Right renal pelvis (tissue), 4 donors: ENCODE measurements at places on chromosomes 2 and 18.

DNA sequence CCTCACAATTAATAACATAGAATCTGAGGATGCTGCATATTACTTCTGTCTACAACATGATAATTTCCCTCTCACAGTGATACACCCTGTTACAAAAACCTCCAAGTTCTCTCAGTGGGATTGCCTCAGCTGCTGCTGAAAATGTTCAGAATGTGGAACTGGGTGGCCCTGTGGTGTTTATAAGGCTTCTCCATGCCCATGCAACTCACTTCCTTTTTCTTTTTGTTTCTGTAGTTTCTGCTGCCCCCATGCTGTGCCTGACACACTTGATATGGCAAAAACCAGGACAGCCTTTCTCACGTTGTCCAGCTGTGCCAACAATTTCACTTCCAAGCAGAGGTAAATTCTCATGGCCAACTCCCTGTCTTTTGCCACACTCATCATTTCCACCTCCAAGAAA, 206.2 kb downstream of the RPIA start:
- no peak for DNase-seq

GRCh38 chr2:205177546-205177945, 504.8 kb upstream of the NRP2 start:
- DNase-seq, result no peak

GRCh38 chr2:224042191-224042696, 3.2 kb upstream of the SERPINE2 start:
- no peak for DNase-seq

DNA sequence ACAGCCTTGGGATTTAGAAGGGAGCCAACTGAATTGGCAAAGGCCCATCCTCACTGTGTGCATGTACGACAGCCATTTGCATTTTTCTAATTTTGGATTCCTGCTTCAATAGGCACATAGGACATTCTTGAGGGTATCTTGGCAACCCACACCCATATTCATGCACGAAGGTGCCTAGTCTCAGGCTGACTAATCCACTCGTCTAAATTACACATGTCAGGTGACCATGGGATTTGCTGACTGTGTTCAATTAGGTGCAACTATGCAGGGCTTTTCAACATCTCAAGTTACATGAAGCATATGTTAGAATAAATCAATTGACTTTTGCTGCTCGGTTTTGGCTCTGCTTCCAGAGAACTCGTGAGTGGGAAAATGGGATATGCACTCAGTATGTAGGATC, 249.7 kb downstream of the SP3 start:
- DNase-seq, result no peak

GRCh38 chr18:46899274-46899948, 17.9 kb downstream of the PIAS2 start:
- no peak for DNase-seq

DNA sequence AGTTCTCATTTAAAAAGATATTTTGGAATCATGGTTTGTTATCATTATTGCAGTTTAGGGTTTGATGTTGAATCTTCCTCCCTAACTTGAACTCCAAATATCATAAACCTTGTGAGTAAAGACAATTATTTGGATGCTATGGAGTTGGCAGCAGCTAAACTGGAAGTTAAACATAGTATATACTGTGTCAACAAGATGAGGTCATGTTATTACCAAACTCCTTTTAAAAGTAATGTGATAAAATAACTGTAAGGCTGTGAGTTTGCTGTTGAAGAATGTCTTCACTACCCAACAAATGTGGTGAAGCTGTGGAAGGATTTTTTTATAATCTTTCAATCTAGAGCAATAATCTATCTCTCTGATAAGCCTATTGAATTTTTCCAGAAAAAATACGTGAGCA, 16.0 kb downstream of the DNAH6 start:
- DNase-seq, result no peak

DNA sequence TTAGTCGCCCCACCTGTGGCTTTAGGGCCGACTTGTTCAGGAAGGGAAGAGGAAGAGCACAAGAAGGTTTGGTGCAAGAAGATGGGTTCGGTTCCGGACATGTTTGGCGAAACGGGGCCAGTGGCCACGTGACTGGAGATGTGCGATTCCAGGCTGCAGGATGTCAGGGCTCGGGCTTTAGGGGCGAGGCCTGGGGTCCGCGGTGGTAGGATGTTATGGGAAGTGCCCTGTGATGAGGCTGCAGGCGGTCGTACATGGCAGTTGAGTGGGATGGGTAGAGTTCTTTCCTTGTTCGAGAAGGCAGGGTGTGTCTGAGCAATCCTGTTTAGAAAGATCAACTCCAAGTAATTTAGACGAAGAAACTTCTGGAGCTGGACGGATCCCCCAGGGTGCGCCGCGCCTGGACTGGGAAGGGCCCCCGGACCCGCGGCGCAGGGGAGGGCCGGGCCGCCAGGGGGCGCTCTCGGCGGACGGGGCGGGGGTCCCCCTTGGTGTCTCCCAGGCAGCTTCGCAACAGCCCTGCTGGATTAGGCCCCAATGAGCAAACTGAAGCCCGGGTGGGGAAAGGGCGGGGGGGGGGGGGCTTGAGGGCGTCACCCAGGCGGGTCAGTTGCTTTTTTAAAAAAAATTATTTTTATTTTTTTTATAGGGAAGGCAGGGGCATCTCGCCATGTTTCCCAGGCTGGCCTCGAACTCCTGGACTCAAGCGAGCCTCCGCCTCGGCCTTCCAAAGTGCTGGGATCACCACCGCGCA, 17.2 kb upstream of the SDC1 start:
- DNase-seq, result no peak

GRCh38 chr18:6711467-6711866, 18.0 kb upstream of the ARHGAP28 start:
- DNase-seq, result no peak

- DNase-seq, result no peak
Measured at GRCh38 chr2:46361920-46362666, 64.9 kb downstream of the EPAS1 start.

DNA sequence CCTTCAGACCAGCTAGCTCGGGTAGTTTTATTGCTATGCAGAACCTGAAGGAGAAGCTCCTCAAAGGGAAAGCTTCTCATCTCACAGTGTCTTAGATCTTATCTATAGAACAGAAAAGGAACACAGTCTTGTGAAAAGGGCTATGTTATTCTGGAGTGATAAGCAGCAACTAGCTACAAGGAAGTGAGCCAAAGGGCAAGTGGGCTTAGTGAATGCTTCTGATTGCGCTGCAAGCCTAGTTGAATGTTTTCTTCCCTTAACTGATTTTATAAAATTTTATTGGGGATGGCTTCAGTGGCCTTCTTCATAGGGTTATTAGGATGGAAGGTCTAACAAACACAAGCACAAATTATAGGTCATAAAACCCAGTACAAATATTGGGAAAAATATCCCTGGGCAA, 400.1 kb downstream of the PARD3B start:
- DNase-seq, result no peak

DNA sequence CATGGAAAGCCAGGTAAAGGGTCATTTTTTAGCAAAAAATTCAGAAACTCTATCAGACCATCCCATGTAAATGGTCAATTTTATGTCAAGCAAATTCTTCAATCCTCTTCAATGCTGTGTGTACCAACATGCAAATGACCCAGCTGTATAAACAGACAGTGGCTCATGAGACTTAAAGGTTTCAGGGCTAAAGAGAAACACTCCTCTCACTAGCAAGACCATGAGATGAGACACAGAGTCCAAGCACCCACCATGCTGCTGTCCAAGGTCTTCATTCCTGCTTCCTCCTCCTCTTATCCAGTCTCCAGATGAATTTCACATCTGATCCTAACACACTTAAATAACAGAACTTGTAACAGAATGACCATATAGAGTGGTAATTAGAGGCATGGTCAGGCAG, 30.8 kb upstream of the ONECUT2 start:
- no peak for DNase-seq

DNA sequence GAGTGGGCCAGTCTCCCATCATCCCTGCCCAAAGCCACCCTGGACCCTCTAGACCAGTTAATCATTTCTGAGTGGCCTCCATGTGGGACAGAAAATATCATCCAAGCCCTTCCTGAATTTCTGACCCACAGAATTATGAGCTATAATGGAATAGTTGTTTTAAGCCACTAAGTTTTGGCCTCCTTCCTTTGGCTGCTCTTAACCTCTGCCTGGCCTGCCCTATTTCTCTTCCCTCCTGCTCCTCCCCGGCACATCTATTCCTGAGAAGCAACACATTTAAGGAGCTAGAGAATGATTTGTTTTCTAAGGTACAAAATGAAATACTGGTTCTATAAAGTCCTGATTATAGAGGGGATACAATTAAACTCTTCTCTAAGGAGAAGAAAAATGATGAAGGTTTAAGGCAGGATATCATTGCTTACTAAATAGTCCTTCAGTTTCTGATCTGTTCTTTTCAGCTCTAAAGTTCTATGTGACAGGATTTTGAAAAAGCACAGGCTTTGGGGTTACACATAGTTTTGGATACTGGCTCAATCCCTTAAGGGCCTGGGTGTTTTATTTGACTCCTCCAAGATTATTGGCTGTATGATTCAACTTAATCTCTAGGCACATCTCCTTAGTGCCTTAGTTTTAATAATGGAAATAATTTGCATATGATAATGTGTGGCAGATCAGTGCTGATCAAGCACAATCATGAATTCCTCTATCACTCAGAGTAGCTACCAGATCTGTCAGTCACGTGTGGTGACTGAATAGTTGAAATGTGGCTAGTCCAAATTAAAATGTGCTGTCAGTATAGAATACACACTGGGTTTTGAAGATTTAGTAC, 240.3 kb downstream of the VAPA start:
- DNase-seq, result no peak

- no peak for DNase-seq
Measured at GRCh38 chr18:67519592-67519991, 3.1 kb upstream of the DSEL start.

GRCh38 chr18:22324191-22325131, 93.3 kb downstream of the CTAGE1 start:
- DNase-seq, result no peak

DNA sequence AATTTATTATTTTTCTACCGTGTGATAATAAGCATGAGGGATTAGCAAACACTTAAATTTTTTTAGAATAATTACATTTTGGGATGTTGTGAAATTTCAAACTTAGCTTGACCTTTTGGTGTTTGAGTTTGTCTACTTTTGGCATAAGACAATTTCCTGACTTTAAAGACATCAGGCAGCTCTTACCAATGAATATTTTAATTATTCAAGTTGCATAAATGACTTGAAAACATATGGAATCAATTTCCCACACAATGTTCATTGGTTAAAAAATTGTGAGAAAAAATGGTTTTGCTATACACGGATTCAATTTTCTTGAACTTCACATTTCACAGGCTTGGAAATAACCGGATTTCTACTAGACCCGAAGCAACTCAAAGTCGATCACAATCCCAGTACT, 243.4 kb downstream of the IKZF2 start:
- DNase-seq, result no peak

GRCh38 chr2:219448776-219449341, 14.2 kb downstream of the SPEG start:
- no peak for DNase-seq

GRCh38 chr2:850429-850828, 100.2 kb upstream of the SNTG2 start:
- DNase-seq, result no peak

DNA sequence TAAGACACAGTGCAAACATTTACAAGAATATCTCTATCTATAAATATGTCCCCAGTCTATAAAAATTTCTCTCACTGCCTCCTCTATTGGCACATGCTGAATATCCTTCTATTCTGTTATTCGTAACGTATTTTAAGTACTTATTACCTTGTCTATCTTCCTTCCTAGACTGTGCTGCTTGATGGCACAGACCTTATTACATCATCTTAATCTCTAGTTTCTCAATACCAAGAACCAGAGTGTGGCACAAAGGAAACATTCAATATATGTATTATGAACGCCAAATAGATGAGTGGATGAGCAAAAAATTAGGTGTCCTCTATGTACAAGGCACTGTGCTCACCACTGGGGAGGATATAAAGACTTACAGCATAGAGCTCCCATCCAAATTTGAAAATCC, 282.8 kb downstream of the NBAS start:
- DNase-seq, result no peak

DNA sequence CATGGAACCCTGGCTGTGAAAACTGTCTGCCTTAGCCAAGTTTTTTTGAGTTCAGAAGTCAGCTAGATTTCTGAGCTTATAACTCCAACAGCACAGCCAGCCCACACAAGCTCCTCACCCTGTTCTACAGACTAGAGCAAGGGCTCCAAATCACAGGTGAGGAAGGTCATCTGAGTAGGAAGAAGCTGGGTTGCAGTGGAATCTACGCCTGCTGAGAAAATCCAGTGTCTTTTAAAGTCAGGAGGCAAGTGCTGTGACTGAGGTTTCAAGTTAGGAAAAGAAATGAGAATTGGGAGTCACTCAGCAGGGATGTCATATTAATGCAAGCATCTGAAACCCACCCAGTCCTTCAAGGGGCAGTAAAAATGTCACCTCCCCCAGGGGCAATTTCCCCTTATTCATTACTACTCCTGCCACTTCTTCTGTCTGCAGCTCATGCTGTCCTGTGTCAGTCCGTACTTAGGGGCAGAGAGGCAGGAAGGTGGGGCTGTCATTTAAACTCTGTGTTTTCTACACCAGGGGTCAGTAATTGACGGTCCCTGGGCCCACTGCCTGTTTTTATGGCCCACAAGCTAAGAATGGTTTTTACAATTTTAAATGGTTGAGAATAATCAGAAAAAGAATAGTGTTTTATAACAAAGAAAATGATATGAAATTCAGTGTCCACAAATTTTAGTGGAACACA, 551.1 kb downstream of the BCL11A start:
- DNase-seq, result no peak

- no peak for DNase-seq
Measured at GRCh38 chr2:40741532-40741931, 289.6 kb upstream of the SLC8A1 start.

DNA sequence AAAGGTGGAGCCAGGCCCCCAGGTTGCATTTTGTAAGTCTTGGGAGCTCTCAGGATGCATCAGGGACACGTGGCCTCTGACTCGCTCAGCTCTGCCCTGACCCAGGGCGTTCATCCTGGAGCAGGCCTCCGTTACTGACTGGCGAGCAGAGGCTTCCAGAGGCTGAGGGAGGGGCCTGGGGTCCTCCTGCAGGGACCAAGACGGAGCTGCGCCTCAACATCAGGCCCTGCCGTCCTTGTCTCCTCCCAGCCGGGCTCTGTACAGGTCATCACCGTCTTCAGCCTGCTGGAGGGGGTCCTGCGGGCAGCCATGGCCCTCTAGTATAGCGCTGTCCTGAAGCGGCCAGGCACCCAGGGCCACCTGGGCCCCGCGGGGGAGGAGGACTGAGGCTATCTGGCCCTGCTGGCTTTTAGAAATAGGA, 10.2 kb upstream of the ALPP start:
- no peak for DNase-seq
